ENCODE measurements at places on chromosomes 5 and 9.
A peak's percentile ranks its signal among the peaks of the same experiment; 100 is the strongest.

DNA sequence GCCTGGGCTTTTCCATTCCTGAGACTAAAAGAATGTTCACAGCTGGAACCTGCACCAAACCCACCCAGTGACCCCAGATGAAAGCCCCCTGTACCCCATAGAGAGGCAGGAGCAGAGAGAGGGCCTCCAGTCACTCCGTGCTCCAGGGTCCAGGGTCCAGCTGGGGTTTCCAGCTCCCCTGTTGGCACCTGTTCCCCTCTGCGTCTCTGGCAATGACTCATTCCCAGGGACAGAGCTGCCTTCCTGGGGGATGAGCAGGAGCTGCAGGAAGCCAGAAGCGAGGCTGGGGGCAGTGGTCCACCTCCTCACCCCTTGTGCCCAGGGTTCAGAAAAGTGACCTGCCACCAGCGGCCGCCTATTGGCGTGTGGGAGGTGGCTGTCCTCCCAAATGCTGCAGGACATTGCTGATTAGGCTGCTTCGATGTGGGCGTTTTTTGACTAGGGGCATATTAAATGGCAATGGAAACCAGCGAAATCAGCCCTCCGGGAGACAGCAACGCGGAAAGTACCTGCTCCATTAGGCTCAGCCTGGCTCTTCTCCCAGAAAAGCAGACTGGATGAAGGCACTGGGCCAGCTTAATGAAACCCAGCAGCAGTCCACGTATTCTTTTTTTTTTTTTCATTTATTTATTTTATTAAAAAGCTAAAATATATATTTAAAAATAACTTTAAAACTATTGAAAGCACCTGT lies 97.4 kb downstream of the DAP start:
- peak; percentile 35 for DNase-seq

- DNase-seq, result no peak
Measured at GRCh38 chr5:131264451-131265099, 722 bp downstream of the CDC42SE2 start.

DNA sequence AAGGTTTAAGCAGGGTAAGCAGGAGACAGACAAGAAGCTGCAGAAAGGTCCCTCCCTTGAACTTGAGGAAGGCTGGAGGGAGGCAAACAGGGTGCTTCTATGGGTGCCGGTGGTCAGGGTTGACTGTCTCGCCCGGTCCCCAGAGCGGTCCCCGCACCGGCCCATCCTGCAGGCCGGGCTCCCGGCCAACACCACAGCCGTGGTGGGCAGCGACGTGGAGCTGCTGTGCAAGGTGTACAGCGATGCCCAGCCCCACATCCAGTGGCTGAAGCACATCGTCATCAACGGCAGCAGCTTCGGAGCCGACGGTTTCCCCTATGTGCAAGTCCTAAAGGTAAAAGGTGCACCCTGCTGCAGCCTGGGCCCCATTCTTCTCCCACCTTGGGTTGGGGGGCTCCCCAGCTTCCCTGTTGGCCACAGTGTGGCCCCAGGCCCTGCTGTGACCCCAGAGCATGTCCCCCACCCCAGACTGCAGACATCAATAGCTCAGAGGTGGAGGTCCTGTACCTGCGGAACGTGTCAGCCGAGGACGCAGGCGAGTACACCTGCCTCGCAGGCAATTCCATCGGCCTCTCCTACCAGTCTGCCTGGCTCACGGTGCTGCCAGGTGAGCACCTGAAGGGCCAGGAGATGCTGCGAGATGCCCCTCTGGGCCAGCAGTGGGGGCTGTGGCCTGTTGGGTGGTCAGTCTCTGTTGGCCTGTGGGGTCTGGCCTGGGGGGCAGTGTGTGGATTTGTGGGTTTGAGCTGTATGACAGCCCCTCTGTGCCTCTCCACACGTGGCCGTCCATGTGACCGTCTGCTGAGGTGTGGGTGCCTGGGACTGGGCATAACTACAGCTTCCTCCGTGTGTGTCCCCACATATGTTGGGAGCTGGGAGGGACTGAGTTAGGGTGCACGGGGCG lies 5.7 kb downstream of the FGFR4 start:
- DNase-seq, result no peak

DNA sequence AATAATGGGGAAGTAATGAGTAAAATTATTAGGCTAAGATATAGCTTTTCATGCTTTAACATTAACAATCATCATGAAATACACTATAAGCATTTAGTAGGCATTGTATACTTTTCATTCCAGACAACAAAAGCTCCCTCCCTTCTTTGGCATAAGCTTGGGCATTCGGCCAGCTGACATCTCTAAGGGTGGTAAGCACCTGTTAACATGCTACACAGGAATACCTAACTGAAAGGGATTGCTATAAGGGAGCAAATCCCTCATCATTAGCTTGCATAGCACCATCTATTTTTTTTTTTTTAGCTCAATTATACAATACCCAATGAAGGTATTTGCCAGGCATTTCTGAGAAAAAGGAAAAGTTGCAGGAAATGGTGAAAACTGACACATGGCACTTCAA lies 16.6 kb downstream of the STRBP start:
- no peak for DNase-seq

DNA sequence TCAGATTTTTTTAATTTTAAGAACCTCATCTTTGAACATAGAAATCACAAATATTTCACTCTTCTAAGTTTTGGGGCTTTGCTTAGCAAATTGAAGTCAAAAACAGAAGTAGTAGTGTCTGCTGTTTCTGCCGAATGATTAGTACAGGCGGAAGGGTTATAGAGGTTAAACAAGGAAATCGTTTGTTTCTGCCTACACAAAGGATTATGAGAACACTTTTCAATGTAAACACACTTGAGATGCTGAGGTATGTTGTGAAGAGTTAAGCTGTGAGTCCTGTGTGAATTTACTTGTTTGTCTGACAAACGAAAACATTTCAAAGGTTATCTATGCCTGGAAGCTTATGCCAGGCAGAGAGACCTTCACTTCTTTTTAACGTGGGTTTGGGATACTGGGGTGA lies 224.8 kb downstream of the CETN3 start:
- DNase-seq, result no peak

DNA sequence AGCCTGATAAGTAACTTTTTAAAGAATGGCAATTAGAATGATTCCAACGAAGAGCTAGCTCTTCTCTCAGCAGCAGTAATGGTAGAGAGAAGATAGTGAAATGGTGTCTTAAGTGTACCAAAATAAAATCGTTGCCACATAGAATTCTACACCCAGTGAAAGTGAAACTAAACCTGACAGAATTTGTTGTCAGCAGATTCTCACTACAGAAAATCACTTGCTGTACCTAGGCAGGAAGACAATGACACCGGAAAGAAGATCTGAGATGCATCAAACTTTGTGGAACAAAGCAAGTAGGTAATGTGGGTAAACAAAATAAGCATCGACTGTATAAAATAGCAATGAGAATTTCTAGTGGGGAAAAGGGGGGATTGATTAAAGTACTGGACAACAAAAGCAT lies 20.7 kb upstream of the EBF1 start:
- no peak for DNase-seq

- DNase-seq, result no peak
Measured at GRCh38 chr9:1354086-1354485, 303.9 kb downstream of the DMRT2 start.

GRCh38 chr5:143188692-143189091 lies 214.8 kb downstream of the NR3C1 start:
- no peak for DNase-seq

DNA sequence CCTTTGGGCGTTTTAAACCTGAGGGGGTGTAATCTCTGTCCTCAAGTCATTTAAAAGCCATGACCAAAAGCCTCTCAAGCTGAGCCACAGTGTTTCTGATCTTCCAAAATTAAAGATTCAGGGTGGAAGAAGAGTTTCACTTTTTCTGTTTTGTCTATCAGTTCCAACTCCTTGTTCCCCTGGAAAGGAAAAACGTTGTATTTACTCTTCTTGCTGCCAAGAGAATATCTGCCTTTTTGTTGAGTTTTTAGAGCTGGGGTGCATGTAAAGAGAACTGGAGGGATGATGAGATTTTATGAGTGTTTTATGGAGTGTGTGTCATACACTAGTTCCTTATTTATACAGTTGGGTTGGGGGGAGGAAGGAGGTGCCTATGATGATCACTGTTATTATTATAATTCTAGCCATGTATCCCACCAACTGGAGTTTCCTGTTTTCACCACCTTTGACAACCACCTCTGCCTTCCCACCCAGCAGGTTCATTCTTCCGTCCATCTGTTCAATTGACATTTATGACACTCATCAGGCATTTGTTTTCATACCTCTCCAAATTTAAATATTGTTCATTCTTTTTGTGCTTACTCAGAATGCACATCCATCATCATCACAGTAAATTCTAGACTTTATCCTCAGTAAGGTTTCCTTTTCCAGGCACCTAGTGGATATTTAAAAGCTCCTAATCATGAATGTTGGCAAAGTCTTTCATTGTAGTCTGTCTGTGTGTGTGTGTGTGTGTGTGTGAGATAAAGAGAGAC lies 97.9 kb upstream of the MPDZ start:
- no peak for DNase-seq

DNA sequence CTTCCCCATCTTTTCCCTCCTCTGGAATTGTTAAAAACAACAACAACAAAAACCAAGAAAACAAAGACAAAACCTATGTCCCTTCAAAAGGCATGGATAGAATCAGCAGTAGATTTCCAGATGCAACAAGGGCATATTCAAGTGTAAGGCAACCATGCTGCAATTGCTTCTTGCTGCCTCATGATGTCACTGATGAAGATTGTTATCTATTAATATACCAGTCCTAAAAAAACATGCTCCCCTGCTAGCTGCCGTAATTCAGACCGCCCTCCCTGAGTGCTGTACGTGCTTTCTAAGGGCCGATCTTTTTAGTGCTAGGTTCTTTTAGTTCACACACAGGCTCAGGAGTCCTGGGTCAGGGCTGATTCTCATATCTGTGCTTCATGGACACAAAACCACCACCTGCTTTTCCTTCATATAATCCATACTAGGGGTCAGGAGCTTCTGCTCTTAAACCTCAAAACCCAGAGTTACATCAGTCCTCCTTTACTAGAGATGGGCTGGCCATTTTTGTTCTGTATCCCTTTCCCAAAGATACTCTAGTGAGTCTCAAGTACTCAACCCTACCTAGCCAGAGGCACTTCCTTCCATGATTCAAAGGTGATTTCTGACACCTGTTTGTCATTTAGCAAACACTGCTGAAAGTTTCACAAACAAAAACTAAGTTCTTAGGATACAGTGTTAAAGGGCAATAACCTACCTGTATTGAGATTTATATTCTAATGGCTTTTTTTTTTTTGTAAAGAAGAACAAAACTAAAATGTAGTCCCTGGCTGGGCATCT lies 82.1 kb downstream of the GIN1 start:
- DNase-seq, result no peak

DNA sequence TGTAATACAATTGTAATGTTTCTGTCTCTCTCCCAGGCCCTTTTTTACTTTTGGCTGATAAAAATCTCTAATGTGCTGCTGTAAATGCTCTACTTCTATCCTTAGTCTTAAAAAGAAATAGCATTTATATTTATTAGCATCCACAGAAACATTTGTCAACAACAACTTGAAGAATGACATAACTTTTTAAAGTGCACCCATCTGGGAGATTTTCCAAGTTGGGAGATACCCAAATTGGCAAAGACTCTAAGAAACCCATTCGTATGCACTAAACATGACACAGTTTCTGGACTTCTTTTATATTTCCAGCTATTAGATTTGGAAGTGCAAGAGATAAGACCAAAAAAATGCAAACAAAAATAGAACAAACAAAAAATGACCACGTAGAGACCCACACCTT lies 2287.4 kb upstream of the WWC1 start:
- DNase-seq, result no peak

DNA sequence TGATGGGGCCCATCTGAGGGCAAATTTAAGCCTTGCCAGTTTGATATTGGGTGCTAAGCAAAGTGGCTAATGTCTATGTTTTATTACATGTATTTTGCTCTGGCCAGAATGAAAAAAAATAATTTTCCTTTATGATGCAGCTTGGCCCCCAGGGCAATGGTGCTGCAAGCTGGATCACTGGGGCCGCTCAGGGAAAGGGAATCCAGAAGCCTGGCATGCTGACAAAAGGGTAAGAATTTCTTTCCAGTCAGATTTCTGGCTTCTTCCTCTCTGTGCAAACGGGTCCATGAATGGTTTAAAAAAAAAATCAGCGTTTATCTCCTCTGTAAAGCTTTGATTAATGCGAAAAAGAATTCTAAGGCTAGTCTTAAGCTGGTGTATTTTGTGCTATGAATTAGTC lies 138.4 kb downstream of the MAPKAP1 start:
- no peak for DNase-seq

- no peak for DNase-seq
Measured at GRCh38 chr5:140637371-140638100, 1.7 kb upstream of the TMCO6 start.

- DNase-seq, result no peak
Measured at GRCh38 chr5:72494623-72495124, 12.5 kb downstream of the ZNF366 start.

DNA sequence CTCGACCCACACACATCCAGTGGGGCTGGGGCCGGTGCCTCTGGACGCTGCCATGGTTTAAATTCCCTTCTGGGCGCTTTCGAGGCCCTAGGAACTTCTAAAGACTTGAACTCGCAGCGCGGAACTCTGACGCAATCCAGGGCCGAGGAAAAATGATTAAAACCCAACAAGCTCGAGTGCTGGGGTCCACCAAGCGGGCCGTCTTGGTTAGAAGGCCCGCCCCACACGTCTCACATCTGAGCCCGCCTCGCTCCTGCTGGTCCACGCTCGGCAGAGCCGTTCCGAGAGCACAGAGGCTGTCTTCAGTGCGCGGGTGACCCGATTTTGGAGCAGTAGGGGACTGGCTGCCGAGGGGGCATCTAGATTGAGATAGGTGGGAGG lies 1.5 kb downstream of the CRHBP start:
- no peak for DNase-seq

- DNase-seq, result no peak
Measured at GRCh38 chr9:134384811-134385479, 58.7 kb downstream of the RXRA start.

GRCh38 chr5:54673523-54674225 lies 156.1 kb downstream of the SNX18 start:
- no peak for DNase-seq

DNA sequence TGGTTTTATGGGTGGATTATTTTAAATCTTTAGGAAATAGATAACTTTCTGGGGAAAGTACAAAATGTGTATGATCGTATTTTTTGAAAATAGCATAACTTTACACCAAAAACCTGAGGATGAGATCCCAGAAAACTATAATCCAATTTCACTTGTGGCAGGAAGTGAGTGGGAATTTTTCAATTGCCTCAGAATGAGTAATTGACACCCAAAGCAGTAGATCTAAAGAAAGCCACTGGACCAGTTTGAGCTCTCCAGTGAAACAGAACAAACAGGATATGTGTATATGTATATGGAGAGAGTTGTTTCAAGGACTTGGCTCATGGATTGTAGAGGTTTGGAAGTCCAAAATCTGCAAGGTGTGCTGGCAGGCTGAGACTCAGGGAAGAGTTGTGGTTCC lies 109.2 kb upstream of the SHB start:
- DNase-seq, result no peak

Measured in activated naive CD4-positive, alpha-beta T cell treated with anti-CD3 and anti-CD28 coated beads, Interleukin-2, amount 50 U/mL, for 72 hours (primary cell).